ENCODE measurements at places on chromosomes 11 and 22.

- no peak for DNase-seq
These were observed 16.3 kb downstream of the EIF3L start for GRCh38 chr22:37865510-37865909.

DNA sequence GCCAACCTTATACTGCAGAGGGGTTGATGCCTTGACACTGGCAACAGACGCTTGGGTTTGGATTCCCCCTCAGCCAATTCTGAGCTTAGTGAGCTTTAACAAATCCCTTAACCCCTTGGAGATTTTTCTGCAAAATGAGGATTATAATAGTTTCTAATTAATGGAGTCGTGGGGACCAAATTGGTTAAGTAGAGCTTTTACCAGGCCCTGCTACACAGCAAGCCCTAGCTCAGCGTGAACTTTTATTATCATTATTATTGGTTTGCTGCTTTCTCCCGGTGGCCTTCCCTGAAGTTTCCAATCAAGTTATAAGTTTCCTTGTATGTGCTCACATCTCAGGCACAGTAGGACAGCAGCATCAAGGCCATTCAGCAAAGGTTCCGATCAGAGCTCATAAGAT is 156.6 kb upstream of the GUCY1A2 start:
- DNase-seq = no peak

DNA sequence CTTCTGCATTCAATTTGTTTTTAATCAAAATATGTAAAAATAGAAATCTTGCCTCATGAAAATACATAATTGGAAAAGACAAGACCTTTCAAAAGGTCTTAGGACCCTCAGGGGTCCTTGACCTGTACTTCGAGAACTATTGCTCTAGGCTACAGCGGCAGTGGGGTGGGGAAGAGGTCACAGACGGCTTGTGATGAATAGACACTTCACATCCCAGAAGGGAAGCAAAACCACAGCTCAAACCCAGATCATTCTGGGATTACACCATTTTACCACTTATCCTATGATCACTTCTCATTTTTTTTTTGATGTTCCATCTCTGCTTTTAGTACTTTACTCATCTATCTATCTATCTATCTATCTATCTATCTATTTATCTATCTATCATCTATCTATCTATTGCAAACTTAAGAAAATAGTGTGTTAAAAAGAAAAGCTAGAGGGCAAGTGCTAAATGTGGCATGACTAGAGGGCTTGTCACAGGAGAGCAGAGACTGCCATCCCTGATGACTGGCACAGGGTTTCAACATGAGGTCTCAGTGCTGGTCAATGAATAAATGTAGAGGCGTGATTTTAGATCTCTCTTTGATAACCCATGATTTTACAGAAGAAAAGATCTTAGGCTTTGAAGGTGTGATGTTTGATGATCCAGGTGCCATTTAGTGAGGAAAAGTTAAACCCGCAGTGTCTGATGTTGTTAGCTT is 37.1 kb downstream of the RNF141 start:
- DNase-seq = no peak

DNA sequence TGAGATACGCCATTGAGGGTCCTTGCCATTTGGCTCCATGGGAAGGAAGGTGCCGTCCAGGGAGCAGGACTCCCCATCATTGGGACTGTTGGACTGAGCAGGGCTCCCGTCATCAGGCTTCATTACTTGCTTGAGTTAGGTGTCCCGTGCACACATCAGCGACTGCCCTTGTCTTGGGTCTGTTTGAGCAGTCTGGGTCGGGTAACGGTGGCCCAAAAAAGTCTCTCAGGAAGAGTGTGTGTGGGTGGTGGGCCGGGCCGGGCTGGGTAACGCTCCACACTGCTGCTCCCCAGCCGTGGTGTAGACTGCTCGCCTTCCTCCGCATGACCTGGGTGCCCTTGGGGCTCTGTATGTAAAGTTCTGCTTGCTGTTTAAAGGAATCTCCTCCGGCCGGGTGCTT is 293.5 kb downstream of the TBC1D22A start:
- DNase-seq = no peak

- no peak for DNase-seq
These were observed 157.3 kb upstream of the TRPC6 start for GRCh38 chr11:101741061-101741460.

Data from lung (tissue), 17 donors.